ENCODE measurements at places on chromosomes 2 and 18. TPM values are rescaled to one million over a fixed set of nuclear protein-coding genes. Genes with fewer than 3 reads are reported as not detected.

GKN2 gene
- polyA plus RNA-seq: 29.8 TPM

TUBB6 gene
- polyA plus RNA-seq: 182 TPM

ALPI gene
- 0.03 TPM for polyA plus RNA-seq

RBM43 gene
- 2.8 TPM for polyA plus RNA-seq

SULT1C2 gene
- 0.22 TPM for polyA plus RNA-seq

CDH20 gene
- 0.48 TPM for polyA plus RNA-seq

CPLX4 gene
- polyA plus RNA-seq: not detected

ACTR3 gene
- 65.1 TPM for polyA plus RNA-seq

MRPL33 gene
- polyA plus RNA-seq: 86.4 TPM

MDH1B gene
- 0.55 TPM for polyA plus RNA-seq

ADCY3 gene
- 120 TPM for polyA plus RNA-seq

KCNS3 gene
- 1.5 TPM for polyA plus RNA-seq

STPG4 gene
- polyA plus RNA-seq: 0.06 TPM

SLC25A12 gene
- polyA plus RNA-seq: 16.0 TPM

FOXI3 gene
- not detected for polyA plus RNA-seq

EVX2 gene
- polyA plus RNA-seq: not detected

ANKRD44 gene
- polyA plus RNA-seq: 1.3 TPM

CLIP4 gene
- polyA plus RNA-seq: 11.3 TPM

ANKRD30B gene
- 0.06 TPM for polyA plus RNA-seq

ABCA12 gene
- polyA plus RNA-seq: not detected

GALNT14 gene
- 3.9 TPM for polyA plus RNA-seq

EML6 gene
- polyA plus RNA-seq: 0.85 TPM

ICA1L gene
- 3.4 TPM for polyA plus RNA-seq

VPS54 gene
- 17.0 TPM for polyA plus RNA-seq

ZNF532 gene
- polyA plus RNA-seq: 5.6 TPM
